IMR-90 (cell line): ENCODE measurements at places on chromosomes 13 and 19.

GRCh38 chr19:15431396-15432017, 12.7 kb upstream of the AKAP8L start:
- no peak for DNase-seq

DNA sequence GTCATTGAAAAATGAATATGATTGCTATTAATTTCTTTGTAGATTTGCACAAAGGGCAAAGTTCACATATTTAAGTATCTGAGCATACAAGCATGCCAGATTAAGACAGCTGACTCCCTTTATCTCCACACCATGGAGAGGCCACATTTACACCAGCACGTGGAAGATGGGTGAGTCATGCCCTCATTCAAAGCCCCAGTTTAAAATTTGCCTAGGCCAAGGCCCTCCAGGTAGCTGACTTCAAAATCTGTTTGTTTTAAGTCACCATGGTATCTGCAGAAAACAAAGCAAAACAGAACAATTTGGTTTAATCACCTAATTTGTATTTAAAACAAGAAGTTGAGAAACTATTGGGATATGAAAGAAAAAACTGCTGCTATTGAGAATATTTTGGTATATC, 109.2 kb downstream of the ESD start:
- DNase-seq, result peak; percentile 46

DNA sequence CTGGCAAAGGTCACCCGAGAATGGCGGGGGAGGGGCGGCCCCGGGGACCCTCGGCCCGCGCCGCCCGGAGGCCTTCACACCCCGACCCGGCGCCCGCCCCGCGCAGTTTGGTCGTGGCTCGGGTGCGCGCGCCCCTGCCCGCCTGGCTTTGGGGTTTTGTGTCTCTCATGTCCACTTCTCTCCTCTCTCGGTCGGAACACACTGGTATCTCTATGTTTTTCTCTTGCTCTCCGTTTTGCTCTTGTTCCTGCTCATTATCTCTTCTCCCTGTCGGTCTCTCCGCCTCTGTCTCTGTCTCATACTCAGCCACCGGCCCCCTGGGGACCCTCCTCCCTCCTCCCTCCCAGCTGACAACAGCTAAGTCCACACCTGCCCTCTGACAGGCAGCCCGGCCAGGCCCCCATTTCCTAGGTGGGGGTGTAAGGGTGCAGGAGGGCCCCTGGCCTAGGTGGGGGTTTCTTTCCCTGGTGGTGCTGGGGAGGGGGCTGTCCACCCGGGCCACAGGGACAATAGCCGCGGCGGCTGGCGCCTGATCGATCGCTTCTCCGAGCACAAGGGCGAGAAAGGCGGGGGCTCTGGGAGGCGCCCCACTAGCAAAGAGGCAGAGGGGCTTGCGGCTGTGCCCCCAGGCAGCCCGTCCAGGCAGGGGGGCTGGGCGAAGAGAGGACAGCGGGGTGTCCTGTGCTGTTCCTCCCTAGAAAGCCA, 2.3 kb downstream of the ONECUT3 start:
- DNase-seq, result no peak

DNA sequence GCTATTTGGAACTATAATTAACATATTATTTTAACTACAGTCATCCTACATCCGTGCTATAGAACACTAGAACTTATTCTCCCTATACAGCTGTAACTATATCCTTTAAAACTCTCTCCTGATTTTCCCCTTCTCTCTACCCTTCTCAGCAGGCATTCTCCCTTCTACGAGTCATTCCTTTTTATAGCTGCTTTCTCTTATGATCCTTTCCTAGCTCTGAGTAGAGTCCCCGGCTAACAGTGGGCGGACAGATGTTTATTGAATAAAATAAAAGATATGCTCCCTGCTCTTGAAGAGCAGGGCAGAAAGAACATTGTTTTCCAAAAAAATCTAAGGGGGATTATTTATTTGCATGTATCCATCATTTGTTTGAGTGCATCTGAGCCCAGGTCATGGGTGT, 246.5 kb upstream of the TMTC4 start:
- peak; percentile 18 for DNase-seq

DNA sequence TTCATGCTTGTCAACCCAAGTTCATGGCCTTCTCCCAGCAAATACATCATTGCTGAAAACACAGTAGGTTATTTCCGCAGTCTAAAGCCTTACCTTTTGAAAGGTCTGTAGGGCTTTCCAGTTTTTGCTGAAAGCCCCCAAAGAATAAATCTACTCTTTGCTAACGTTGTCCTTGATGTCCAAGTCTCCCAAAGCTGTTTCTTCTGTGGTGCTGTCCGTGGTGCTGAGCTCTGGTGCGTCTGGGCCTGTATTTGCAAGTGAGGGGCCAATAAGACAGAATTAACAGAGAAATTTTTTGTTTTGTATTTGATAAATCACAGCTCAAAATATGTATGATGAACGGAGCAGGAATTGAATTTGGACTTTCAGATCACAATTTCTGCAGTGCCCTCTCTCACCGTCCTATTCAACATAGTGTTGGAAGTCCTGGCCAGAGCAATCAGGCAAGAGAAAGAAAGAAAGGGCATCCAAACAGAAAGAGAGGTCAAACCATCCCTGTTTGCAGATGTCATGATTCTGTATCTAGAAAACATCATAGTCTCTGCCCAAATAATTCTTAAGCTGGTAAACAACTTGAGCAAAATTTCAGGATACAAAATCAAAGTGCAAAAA, 9.8 kb upstream of the LGALS16 start:
- peak; percentile 15 for DNase-seq

GRCh38 chr19:47247308-47247990, 8.9 kb upstream of the CCDC9 start:
- DNase-seq, result peak; percentile 75

DNA sequence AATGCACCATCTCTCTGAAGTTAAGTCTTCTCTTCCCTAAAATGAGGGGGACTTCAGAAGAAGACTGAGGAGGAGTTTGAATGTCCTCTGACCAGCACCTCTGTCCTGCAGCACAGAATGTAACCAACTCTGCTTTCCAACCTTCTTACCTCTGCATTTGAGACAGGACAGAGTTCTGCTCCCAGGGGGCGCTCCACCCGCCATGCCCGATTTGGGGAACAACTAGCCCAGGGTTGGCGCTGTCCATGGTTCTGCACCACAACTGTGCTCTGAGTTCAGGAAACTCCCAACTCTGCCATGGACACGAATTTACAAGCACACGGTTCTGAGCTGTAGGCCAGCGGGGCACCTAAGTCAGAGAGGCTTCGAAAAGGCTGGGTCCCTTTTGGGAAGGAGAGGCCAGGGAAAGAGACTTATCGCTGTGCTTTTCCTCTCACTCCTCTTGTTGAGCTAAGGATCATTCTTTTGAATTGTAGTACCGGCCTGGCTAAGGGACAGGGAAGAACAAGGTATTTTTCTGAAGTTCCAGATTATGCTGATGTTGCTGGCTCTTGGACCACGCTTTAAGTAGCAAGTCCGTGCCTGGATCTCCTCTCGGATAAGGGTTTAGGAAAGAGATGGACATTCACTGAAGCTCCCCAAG, 22.2 kb downstream of the SIGLEC5 start:
- DNase-seq, result peak; percentile 70

DNA sequence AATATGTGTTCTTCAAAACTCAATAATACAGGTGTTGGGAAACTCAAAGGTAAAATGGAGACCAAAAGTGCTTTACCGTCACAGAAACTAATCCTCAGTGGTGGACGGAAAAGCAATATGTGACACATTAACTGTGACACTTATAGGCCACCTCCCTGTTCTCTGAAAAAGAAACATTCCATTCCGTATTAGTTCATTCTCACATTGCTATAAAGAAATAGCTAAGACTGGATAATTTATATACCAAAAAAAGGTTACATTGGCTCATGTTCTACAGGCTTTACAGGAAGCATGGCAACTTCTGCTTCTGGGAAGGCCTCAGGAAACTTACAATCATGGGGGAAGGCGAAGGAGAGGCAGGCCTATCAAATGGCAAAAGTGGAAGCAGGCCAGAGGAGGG, 435.3 kb upstream of the HTR2A start:
- peak; percentile 8 for DNase-seq

GRCh38 chr13:51526202-51526601, 58.1 kb upstream of the WDFY2 start:
- DNase-seq, result no peak

- peak; percentile 16 for DNase-seq
Observed at GRCh38 chr19:35644987-35645679, 3.0 kb upstream of the COX6B1 start.

DNA sequence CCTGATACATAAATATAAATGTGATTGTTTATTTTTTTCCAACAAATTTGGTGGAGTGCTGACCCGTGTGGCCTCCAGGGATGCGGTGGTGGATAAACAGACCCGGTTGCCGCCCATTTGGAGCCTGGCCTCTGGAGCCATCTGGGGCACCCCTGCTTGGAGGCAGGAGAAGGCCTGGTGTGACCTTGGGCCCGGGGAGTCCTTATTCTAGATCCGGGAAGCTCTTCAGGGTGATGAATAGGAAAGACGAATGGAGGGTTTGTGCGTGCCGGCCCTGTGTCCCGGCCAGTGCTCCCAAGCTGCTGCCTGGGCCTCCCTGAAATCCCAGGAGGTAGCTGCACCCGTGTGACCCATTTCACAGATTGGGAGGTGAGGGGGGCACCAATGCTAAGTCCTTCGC, 11.5 kb downstream of the PAK4 start:
- no peak for DNase-seq

DNA sequence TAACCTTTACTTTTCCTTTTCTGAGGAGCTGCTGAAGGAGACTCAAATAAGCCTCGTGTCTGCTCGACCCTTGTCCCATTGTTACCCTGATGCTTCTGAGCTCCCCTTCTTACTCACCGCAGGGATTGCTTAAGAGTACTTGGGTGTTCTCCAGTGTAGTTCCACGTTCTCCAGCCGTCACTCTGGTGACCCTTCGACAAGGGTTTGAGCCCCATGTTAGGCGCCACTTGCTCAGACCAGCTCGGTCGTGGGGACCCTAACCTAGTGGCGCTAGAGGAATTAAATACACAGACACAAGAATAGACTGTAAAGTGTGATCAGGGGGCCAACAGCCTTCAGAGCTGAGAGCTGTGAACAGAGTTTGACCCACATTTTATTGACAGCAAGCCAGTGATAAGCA, 10.3 kb downstream of the ZNF480 start:
- peak; percentile 19 for DNase-seq

DNA sequence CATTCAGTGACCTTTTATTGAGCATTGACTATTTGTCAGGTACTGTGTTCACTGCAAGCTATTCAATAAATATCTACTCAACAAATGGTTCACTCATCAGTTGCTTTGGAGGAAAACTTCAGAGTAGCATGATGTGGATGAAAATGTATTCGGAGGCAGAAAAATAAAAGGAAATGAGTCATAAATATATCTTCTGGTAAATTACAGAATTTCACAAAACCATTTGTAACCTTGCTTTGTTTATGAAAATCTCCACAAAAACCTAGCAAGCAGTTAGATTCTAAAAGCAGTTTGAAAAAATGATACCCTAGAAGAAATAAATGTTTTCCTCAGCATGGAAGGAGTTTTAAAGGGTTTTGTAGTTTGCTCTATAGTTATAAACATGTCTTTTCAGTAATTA, 399.6 kb downstream of the LMO7 start:
- DNase-seq, result peak; percentile 74

DNA sequence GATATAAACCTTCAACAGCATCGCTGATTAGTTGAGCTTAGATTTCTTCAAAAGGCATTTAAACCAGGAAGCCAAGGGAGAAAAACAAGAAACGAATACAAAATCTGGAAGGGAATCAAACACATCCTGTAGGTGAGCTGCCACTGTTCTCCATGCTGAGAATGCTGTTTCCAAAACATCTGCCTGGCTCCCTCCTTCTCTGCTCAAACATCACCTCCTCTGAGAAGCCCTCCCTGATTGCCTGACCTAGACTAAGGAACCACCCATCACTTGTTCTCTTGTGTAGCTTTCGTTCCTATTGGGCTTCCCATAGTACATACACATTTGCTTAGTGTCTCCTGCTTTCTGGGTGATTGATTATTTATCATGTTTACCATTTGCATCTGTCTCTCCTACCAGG, 152.7 kb downstream of the CACNA1A start:
- DNase-seq, result no peak

DNA sequence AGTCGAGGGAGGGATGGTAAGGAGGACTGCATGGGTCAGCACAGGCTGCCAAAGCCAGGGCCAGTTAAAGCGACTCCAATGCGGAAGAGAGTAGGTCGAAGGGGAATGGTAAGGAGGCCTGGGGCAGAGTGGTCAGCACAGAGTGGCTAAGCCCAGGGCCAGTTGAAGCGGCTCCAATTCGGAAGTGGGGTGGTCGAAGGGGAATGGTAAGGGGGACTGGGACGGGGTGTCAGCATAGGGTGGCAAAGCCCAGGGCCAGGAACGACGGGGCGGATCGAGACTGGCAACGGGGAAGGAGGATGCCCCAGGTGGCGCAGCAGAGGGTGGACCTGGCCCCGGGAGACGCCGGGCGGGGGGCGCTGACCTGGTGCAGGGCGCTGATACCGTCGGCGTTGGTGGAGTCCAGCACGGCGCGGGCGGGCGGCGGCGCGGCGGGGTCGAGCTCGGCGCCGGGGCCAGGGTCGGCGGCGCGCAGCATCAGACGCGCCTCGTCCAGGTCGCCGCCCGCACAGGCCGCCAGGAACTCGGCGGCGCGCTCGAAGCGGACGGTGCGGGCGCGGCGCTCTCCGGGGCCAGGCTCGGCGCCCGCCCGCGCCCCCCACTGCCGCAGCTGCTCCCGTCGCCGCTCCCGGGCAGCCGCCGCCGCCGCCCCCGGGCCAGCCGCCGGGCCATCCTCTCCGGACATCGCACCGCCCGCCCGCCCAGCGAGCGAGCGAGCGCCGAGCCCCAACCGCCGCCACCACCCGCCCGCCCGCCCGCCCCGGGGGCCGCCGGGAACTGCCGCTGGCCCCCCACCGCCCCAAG, at the start of gene PPP1R12C:
TSS of gene PPP1R12C (minus strand) at position 779 of the 804 bp plus-strand sequence. CDS start at position 685, 94 bp downstream.
- DNase-seq, result no peak

DNA sequence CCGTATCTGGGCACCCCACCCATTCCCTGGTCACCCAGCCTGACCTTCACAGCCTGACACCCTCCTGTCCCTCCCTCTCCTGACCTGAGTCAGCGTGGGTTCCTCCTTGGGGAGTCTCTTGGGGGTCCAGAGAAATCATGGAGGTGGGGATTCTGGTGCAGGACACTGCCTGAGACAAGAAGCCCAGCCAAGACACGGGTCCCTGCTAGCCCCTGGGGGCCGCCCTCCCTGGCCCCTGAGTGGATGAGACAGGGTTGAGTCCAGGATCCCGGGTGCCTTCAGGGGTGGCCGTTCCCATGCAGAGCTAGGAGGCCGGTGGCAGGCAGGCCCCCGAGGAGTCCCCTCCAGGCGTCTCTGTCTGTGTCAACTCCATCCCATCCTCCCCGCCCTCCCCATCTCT, 1.6 kb downstream of the MAP2K7 start:
- no peak for DNase-seq

DNA sequence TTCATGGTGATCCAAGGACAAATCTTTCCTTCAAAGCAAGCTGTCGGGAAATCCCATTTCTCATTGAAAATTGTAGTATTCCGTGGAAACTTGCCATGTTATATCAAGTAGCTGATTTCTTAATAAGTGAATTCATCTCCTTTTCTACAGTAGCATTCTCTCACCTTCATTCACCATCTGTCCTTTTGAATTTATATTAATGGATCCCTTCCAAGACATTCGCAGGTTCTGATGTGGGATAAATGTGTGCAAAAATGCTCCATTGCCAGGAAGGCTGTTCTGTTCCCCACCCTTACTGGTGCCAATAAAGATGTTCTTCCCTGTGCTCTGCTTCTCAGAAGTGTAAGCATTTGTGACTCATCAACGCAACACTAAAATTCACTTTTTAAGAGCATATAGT, 36.2 kb downstream of the AMER2 start:
- no peak for DNase-seq

- no peak for DNase-seq
Observed at GRCh38 chr19:3801412-3802096, 15.4 kb upstream of the MATK start.
